ENCODE measurements at places on chromosomes 7 and 10.

GRCh38 chr10:86594535-86594934 is 59.8 kb upstream of the OPN4 start:
- no peak for DNase-seq

DNA sequence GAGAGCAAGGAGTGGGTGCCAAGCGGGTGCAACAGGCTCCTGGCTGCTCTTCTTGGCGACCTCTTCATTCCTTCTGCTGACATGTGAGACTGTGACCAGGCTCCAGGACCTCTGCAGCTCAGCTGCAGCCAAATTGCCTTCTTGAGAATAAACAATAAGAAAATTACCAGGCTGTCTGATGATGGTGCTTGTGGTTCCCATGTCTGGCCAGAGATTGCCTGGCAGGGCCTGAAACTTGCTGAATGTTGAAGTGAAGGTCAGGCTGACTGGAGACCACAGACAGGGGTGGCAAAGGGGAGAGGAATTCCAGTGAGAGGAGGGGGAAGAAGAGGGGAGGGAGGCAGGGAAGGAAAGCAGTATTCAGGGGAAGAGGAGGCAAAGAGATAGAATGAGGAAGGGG is 497.4 kb upstream of the PODXL start:
- DNase-seq = no peak

GRCh38 chr10:14240253-14241189 is 90.2 kb downstream of the FRMD4A start:
- no peak for DNase-seq

- no peak for DNase-seq
These were observed 587.6 kb upstream of the NRP1 start for GRCh38 chr10:33921970-33922605.

All from GM10248 (cell line).